Umbilical cord (tissue), 2 donors: ENCODE measurements at places on chromosomes 12 and 14.

DNA sequence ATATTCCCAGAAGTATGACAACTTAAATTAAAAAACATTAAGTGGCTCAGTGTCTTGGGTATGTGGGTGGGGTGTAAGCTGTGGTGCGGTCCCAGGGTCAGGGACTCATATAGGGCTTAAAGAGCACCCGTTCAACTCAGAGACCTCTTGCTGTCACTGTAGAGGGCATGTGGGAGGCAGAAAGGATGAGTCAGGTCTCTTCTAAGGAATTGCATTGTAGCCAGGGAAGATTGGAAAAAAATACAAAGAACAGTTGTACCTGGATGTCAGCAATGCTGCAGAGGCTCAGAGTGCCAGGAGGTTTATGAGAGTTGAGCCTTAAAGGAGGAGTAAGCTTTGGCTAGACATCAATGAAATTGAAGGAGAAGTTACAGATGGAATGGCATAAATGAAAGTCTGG, 104.1 kb downstream of the MYRFL start:
- DNase-seq: peak; percentile 74

GRCh38 chr12:113185180-113186032, at the start of the genes DDX54 and RITA1:
TSS of gene DDX54 (minus strand) at chr12:113185478. CDS start at chr12:113185451, 27 bp downstream.
TSS of gene RITA1 (plus strand) at chr12:113185721. CDS start at chr12:113186747, 1,026 bp downstream.
- DNase-seq: peak; percentile 80

- no peak for DNase-seq
Measured at GRCh38 chr14:90388437-90388836, 8.4 kb upstream of the CALM1 start.

DNA sequence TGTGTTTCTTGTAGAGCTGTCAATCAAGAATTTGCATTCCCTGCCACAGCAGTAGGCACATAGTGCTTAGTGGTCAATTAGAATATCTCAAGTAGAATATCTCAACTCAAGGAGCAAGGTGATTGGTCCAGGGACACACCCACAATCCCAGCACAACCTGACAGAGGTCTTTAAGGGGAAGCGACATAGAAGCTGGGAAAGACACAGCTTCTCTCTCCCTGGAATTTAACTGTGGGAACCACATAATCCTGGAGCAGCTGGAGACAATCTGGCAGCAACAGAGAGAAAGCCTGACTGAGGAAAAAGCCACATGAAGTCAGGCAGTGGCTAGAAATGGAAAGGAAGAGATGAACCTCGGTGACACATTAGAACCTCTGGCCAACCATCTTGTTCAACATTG, 85.7 kb upstream of the LMO3 start:
- DNase-seq: no peak

DNA sequence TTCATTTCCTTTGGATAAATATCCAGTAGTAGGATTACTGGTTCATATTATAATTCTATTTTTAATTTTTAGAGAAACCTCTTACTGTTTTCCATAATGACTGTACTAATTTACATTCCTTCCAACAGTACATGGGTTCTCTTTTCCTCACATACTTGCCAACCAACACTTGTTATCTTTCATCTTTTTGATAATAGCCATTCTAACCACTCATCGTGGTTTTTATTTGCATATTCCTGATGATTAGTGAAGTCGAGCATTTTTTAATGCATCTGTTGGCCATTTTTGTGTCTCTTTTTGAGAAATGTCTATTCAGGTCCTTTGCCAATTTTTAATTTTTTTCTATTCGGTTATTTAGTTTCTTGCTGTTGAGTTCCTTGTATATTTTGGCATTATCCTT, 457.7 kb upstream of the PDE3A start:
- DNase-seq: no peak
